ENCODE measurements at places on chromosomes 1 and 21. TPM values are rescaled to one million over a fixed set of nuclear protein-coding genes. Genes with fewer than 3 reads are reported as not detected.

DAB1 gene
- total RNA-seq = not detected

CATSPERE gene
- 2.3 TPM for total RNA-seq

ERVH48-1 gene
- total RNA-seq = not detected

- no peaks in the 10 kb centered on the region for H3K27me3 ChIP-seq
- no peak overlapping the region for H3K4me3 ChIP-seq
- no peaks in the 10 kb centered on the region for H3K4me1 ChIP-seq
- no peak overlapping the region for H3K27ac ChIP-seq
Measured at GRCh38 chr1:203599875-203600781, 26.5 kb upstream of the ATP2B4 start.

- no peaks in the 10 kb centered on the region for H3K4me1 ChIP-seq
- H3K27ac ChIP-seq = no peak overlapping the region
- no peak for DNase-seq
- no peak overlapping the region for H3K4me3 ChIP-seq
- no peaks in the 10 kb centered on the region for H3K27me3 ChIP-seq
- H3K36me3 ChIP-seq = no peaks in the 10 kb centered on the region
Measured at GRCh38 chr1:246837418-246838117, 94.2 kb downstream of the AHCTF1 start.

GRCh38 chr1:116534014-116534739 is 36.6 kb downstream of the CD58 start:
- H3K27me3 ChIP-seq = no peaks in the 10 kb centered on the region
- H3K36me3 ChIP-seq = no peaks in the 10 kb centered on the region
- H3K27ac ChIP-seq = no peak overlapping the region
- no peaks in the 10 kb centered on the region for H3K4me1 ChIP-seq
- DNase-seq = no peak

DNA sequence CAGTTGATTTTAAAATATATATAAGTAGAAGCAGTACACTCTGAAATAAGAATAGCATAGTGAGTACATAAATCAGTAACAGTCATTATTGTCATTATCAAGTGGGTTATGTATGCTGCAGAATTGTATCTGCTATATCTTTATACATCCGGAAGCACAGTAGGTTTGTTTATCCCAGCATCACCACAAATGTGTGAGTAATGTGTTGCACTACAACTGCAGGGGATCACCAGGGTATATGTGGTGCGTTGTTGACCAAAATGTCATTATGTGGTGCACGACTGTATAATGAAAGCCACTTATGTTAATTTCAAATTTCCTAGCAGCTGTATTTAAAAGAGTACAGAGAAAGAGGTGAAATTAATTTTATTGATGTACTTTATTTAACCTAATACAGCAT is 87.7 kb upstream of the GADD45A start:
- H3K27me3 ChIP-seq = no peaks in the 10 kb centered on the region
- H3K36me3 ChIP-seq = no peaks in the 10 kb centered on the region
- H3K4me1 ChIP-seq = no peaks in the 10 kb centered on the region
